ENCODE measurements at places on chromosomes 16 and 17.

GRCh38 chr17:72609501-72609900 lies 483.0 kb downstream of the SLC39A11 start:
- DNase-seq: no peak

GRCh38 chr16:84808826-84809225 lies 11.0 kb upstream of the CRISPLD2 start:
- DNase-seq: no peak

DNA sequence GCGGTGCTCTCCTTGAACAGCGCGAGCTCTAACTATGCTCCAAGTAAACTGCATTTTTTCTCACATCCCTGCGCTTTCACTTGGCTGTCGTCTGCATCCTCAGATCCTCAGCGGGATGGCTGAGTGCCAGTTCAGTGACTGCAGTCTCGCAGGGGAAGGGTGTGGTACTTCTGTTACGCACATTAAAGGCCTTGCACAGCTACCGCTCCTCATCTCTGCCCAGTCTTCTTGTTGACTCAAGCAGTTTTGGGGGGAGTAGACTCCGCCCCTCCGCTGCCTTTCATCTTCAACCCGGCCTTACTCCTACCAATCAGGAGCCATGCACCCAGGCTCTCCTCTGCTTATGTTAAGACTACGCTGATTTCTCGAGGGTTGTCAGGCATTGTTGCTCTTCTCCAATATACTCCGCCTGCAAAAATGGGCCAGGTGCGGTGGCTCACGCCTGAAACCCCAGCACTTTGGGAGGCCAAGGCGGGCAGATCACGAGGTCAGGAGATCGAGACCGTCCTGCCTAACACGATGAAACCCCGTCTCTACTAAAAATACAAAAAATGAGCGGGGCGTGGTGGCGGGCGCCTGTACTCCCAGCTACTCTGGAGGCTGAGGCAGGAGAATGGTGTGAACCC lies 10.0 kb downstream of the ATP5PD start:
- peak; percentile 95 for DNase-seq

DNA sequence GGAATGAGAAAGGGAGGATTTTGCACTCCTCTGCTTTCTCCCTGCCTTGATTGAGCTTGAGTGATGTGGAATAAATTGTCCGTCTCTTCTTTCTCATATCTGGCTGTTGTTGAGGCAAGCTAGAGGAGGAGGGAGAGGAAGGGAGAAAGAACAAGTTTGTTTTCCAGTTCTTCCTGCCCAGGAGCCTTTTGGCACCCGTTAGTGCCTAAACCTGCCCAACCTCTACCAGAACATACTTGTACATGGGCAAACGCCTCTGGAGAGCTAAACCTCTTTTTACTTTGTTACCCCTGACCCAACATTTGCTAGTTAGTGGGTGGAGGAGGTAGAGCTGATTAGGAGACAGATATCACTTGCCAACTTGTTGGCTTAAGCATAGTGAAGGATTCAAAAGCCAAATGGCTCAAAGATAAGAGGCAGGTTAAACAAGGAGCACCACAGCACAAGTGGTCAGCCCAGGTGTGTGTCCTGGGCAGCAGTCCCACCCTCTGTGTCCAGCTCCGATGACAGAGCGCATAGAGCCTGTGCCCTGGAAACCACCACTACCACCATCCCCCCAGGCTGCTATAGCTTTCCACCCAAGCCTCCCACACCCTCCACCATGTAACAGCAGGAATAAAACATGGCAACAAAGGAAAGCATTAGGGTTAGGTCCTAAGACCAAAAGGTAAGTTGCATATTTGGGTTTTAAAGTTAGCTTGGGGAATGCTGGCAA lies 6.5 kb downstream of the ODF4 start:
- no peak for DNase-seq

GRCh38 chr17:29388937-29389336 lies 1.2 kb upstream of the TAOK1 start:
- DNase-seq: no peak

- DNase-seq: no peak
Measured at GRCh38 chr16:24668481-24669061, 60.9 kb upstream of the TNRC6A start.

- DNase-seq: no peak
Measured at GRCh38 chr16:2428784-2429033, 538 bp upstream of the CCNF start.

GRCh38 chr16:47750371-47750770 lies 289.2 kb downstream of the PHKB start:
- no peak for DNase-seq

GRCh38 chr16:29862383-29862883 lies 593 bp downstream of the CDIPT start:
- DNase-seq: no peak

Measured in SHP77 (cell line).